Spinal cord (tissue), 10 donors: ENCODE measurements at places on chromosomes 16 and 17.

GRCh38 chr16:83270640-83271039, 537.1 kb upstream of the HSBP1 start:
- H3K4me3 ChIP-seq: no peak overlapping the region
- no peaks in the 10 kb centered on the region for H3K36me3 ChIP-seq
- no peak for DNase-seq
- no peaks in the 10 kb centered on the region for H3K27me3 ChIP-seq
- no peak overlapping the region for H3K27ac ChIP-seq
- H3K4me1 ChIP-seq: no peaks in the 10 kb centered on the region

- H3K36me3 ChIP-seq: no peaks in the 10 kb centered on the region
- H3K27me3 ChIP-seq: no peaks in the 10 kb centered on the region
- peak overlapping the region; percentile 100 for H3K27ac ChIP-seq
- H3K4me3 ChIP-seq: peak overlapping the region; percentile 100
- peak; percentile 27 for DNase-seq
Observed at GRCh38 chr17:49193513-49194296, 16.7 kb downstream of the GNGT2 start.

DNA sequence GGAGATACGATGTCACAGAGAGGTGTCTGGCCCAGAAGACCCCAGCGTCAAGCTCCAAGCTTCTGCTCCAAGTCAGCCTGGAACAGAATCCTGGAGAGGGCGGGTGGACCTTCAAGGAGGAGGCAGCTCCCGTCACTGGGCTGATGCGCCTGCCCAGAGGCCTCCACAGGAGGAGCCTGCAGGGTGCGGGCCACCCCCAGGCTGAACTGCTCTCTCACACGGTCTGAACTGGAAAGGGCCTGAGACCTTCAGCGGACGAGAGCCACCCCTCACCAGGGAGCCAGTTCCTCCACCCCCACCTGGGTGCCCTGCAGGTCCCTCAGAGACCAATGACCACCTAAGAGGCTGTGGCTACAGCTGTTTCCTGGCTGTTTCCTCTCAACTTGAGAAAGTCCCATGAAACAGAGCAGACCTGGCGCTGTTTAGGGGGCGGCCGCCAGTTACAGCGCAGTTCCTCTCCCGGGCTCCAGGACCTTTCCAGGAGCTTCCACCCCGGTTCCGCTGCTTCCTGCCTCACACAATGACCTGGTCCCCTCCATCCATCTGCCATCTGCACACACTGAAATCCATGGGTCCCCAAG, 36.0 kb upstream of the KLHDC4 start:
- H3K36me3 ChIP-seq: no peaks in the 10 kb centered on the region
- H3K27ac ChIP-seq: no peak overlapping the region
- H3K4me1 ChIP-seq: peaks cover 9% of the 10 kb centered on the region

GRCh38 chr17:28385406-28385805, 13.9 kb downstream of the SARM1 start:
- no peak overlapping the region for H3K4me3 ChIP-seq
- no peak for DNase-seq
- peaks cover 23% of the 10 kb centered on the region for H3K4me1 ChIP-seq
- H3K36me3 ChIP-seq: peaks cover 54% of the 10 kb centered on the region
- H3K27ac ChIP-seq: no peak overlapping the region

DNA sequence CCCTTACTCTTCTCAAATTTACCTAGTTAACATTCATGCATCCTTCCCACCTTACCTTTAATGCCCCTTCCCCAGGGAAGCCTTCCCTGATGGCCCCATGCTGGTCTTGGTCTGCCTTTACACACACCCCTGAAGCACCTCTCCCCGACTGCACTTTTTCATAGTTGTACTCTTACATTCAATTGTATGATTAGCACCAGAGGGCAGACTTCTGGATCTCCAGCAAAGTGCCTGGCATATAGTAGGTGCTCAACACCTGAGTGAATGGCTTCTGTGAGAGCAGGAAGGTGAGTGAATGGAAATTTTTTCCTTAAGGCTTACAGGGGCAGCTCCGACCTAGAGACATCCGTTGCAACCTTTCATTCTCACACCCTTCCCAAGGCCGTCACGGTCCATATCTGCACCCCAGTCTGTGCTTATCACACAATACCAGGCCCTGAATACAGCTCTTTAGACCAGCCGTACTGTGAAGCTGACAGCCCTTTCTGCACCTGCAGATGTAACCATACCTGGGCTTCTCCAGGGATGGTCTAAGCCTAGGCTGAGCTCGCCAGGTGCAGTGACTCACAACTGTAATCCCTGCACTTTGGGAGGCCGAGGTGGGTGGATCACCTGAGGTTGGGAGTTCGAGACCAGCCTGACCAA, 4.4 kb downstream of the PGAP3 start:
- no peaks in the 10 kb centered on the region for H3K27me3 ChIP-seq
- peaks cover 39% of the 10 kb centered on the region for H3K36me3 ChIP-seq
- H3K4me3 ChIP-seq: no peak overlapping the region
- DNase-seq: no peak

GRCh38 chr17:29645515-29646051, 22.9 kb upstream of the CORO6 start:
- DNase-seq: no peak
- H3K4me1 ChIP-seq: no peaks in the 10 kb centered on the region
- H3K27me3 ChIP-seq: no peaks in the 10 kb centered on the region
- H3K36me3 ChIP-seq: peaks cover 6% of the 10 kb centered on the region
- H3K4me3 ChIP-seq: no peak overlapping the region
- H3K27ac ChIP-seq: peak overlapping the region; percentile 30

- H3K27me3 ChIP-seq: no peaks in the 10 kb centered on the region
- no peak overlapping the region for H3K27ac ChIP-seq
- H3K36me3 ChIP-seq: no peaks in the 10 kb centered on the region
- H3K4me1 ChIP-seq: no peaks in the 10 kb centered on the region
- no peak for DNase-seq
- no peak overlapping the region for H3K4me3 ChIP-seq
Observed at GRCh38 chr16:53932975-53933374, 229.0 kb downstream of the FTO start.

GRCh38 chr17:80916246-80916645, 75.4 kb upstream of the CHMP6 start:
- no peak overlapping the region for H3K4me3 ChIP-seq
- peaks cover 61% of the 10 kb centered on the region for H3K36me3 ChIP-seq
- no peak overlapping the region for H3K27ac ChIP-seq
- no peaks in the 10 kb centered on the region for H3K27me3 ChIP-seq
